ENCODE measurements at places on chromosomes 12 and 14. TPM values are rescaled to one million over a fixed set of nuclear protein-coding genes. Genes with fewer than 3 reads are reported as not detected.

The ACSM4 gene
- total RNA-seq, result not detected

The LTBR gene
- 1.9 TPM for total RNA-seq

- peak; percentile 25 for DNase-seq
Measured at GRCh38 chr12:89307474-89308253, 44.6 kb downstream of the DUSP6 start.

DNA sequence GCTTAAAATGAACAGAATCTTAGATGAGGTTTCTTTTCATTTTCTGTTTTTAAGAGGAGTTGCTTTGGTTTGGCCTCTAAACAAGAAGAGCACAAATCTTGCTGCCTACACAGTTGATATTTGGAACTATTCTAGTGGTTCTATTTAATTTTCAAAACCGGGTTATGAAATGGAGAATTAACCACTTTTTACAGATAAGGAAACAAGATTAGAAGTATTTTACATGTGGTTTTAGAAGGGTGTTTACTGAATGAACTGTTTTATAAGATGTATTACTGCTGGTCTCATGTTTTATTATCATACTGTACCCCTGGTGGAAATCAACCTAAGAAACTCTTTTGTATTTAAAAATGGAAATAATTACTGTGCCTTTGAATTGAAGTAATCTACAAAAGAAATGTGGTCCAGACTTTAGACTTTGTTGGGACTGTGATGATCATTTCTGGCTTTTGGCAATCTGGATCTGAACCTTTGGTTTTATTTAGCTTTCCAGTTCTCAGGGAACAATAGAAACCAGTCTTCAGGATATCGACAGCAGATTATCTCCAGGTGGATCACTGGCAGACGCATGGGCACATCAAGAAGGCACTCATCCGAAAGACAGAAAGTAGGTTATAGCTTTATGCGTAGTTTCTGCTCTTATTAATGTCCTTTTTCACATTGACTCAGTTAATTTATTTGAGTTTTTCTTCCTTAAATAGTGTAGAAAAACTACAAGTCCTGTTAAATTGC is 43.2 kb downstream of the TBK1 start:
- no peak for DNase-seq

DNA sequence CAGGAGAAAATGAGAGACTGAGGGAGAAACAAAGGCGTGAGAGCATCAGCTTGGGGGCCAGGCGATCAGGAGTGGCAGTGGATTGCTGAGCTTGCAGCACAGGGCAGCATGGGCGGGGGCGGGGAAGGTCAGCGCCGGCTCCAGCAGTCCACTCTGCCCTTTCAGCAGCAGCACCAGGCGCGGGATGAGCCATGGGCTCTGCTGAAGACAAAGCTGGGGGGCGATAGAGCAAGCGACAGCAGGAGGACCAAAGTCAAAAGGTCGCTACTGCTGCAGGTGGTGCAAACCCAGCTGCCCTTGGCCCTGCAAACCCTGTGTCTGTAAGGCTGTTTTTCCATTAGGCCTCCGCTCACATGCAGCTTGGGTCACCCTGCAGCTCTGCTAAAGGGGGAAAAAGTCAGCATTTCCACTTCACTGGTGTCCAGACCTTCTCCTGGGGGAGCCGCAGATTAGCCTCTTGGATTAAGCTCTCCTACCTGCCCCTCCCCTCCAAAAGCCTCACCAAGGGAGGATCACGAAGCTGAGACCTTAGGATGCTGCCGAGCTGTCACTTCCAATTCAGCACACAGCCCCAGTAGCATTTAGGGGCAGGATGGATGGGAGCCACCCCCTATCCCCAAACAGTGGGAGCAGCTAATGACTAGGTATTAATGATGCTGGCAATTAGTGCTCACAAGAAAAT is 204.8 kb downstream of the DPF3 start:
- no peak for DNase-seq

DNA sequence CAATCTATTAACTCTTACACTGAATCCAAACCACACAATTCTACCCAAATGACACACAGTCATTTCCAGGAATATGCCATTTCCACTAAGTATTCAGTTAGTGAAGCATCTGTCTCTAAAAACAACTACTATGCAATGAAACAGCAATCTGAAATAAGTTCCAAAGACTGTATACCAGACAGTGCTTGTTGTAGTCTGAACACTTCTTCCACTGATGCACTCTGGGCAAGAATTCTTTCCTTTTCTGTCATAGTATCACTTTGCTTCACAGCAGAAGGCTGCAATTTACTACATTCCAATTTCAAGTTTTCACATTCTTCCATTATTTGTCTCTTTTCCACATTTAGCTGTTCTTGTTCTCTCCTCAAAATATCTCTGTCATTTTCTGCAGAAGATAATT is 25.8 kb downstream of the TRIP11 start:
- DNase-seq, result no peak

- peak; percentile 44 for DNase-seq
Measured at GRCh38 chr14:68791078-68791901, 1.6 kb downstream of the ZFP36L1 start.

DNA sequence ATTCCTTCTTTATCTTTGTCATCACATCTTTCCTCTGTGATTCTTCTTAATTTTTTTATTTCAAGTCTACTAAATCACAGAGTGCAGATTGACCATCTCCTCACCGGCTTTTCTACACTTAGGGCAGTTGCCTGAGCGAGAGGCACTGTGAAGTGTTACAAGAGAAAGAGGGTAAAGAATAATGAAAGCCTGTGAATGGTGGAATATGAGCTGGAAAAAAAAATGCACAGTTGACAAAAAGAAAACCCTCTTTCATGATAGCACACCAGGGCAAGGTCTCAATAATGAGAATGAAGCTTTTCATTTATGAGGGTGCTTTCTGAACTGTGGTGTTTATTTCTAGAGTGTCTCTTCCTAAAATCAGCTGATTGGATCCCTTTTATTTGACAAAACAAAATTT is 106.2 kb upstream of the PDE3A start:
- DNase-seq, result no peak

GRCh38 chr14:39641224-39641623 is 209.0 kb upstream of the FBXO33 start:
- DNase-seq, result no peak

DNA sequence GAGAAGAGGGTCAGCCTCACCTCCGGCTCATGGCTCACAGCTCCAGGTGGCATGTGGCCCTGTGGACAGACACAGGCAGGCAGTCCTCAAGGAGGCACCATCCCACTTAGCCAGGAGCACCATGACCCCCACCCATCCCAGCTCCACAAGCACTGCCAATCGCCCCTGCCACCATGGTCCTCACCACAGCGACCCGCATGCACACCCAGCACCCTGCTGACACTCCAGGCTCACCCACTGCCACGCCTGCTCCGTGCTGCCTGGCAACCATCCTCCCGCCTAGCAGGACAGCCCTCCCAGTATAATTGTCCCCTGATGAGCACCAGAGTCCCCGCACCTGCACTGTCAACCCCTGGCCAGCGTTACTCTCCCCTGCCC is 50.9 kb downstream of the TRPV4 start:
- no peak for DNase-seq

GRCh38 chr12:130218682-130219081 is 56.4 kb downstream of the FZD10 start:
- DNase-seq, result no peak

GRCh38 chr14:55915456-55915855 is 202.8 kb upstream of the PELI2 start:
- no peak for DNase-seq

DNA sequence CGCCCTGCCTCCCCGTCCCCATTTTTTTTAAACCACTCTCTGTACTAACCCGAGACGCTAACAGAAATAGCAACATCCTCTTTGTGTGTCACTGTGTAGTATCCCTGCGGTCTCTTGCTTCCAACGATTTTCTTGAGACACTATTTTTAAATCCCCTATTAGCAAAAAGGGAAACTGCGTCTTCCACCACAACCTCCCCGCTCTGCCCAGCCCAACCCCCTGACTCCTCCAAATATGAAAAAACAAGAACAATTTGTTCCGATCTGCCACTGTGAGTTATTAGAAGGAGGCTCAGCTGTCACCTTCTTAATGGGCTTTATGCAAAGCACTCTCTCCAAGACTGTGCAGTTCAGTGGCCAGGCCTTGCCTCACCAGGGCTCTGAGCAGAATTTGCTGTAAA is 76.3 kb downstream of the MAP1LC3B2 start:
- DNase-seq, result no peak

DNA sequence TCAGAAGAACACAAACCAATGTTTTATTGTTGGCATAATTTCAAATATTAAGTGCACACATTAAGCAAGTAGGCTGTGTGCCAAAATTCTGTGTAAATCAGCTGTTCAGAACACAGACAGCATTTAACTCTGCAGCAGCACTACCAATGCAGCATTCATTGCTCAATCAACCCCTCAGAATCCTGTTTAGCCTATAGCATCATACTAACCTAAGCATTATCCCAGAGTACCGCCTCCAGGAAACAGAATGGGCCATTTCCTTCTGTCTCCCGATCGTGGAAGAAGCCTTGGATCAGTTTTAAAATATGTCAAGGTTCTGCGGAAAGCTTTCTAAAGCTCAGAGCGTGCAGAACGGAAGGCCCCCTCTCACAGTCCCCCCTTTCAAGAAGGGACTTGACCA is 3.3 kb downstream of the IL26 start:
- no peak for DNase-seq

GRCh38 chr14:51079085-51079484 is 15.8 kb downstream of the TRIM9 start:
- DNase-seq, result no peak

- no peak for DNase-seq
Measured at GRCh38 chr14:52124791-52125684, 56.2 kb upstream of the NID2 start.

- no peak for DNase-seq
Measured at GRCh38 chr12:49881415-49882247, 22.1 kb downstream of the FAIM2 start.

- no peak for DNase-seq
Measured at GRCh38 chr14:65502676-65503124, 90.2 kb downstream of the FUT8 start.

DNA sequence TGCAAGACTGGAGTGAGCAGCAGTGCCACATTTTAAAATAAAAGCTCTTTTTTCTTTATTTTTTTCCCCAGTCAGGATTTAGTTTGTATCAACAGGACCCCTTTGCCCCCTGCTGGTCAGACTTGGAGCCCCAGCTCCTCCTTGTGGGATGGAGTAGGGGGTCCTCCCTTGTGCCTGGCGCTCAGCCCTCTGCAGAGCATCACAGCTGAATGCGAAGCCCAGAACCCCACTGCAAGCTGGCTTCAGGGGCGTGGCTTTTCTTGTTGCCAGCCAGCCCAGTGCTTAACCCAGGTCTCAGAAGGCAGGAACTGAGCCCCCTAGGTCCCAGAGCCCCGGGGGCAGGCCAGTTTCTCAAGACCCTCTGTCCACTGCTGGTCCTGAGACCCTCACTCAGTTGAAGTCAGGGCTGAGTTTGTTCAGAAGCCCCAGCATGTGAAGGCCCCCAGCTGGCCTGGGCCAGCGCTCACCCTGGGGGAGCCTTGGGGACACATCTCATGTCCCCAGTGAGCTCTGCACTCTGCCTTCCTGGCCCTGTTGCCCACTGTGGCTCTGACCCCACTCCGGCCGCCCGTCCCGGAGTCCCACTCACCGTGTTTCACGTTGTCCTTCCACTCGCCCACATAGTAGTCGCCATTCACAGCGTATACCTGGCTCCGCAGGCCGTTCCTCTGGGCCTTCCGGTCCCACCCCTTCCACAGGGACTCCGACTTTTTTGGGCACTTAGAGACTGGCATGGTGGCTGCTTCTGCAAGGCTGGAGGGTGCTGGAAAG is 519 bp downstream of the MORN3 start:
- peak; percentile 64 for DNase-seq
